ENCODE measurements at places on chromosomes 2 and 18.

DNA sequence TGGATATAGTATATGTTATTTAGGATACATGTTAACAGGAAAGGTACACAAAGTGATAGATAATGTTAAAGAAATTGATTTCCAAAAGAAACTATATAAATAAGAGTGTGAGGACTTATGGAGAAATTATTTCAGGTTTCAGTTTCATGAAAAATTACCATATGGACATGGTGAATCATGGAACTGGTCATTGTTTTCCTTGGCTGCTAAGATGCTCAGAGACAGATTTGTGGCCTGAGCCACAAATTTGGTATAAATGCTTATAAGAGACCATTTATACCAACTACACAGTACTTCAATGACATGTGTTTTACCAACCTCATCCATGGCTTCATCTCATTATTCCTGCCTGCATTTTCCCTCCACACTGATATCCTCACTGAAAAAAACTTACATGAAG is 188.1 kb downstream of the FMNL2 start:
- no peak for DNase-seq

- peak; percentile 13 for DNase-seq
Observed at GRCh38 chr18:8730080-8730827, 24.9 kb downstream of the MTCL1 start.

GRCh38 chr2:41879235-41879916 is 168.4 kb upstream of the PKDCC start:
- DNase-seq = no peak

DNA sequence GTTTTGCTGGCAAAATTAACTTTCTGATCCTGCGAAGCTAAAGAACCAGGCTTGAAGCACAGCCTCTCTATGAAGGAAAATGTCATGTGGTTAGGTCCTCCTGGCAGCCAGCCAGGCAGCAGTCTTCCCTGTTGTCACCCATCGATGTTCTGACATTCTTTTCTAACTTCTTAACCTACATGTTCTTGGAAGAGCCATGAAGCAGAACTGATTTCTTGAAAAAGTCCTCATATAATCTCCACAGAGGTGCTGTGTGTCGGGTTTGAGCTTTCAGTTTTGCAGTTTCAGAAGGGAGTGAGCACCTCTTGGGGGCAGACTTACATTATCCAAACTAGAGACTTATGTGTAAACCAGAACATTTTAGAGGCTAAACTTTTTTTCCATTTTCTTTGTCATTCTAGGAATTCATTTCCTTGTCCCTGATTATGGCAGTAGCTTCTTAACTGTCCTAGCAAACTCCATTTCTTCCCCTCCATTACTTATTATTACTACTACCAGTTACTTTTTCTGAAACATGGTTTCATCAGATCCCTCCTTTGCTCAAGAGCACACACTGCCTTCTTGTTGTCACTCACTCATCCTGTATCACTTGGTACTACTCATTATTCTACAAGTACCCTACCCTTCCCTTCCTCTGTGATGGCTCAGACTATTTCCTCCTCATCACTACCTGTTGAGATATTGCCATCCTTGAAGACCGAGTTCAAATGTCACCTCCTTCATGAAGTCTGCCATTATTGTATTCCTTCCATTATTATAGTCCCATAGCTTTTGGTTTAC is 31.1 kb downstream of the DOK1 start:
- no peak for DNase-seq

DNA sequence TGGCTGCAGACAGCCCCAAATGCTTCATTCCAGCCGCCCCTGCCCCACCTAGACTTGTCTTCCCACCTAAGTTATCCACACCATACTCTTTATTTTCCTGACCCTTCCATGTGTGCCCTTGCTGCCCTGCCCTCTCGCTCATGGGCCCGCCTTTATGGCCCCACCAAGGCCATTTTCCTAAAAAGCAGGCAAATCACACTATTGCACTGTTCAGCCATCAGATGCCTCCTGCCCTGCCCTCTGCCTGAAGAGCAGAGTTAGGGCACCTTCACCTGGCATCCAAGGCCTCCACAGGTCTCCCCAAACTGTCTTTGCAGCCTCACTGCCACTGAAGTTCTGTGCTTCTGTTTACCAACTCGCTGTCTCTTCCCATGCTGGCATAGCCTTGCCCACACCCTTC is 496.7 kb downstream of the EIPR1 start:
- DNase-seq = no peak

DNA sequence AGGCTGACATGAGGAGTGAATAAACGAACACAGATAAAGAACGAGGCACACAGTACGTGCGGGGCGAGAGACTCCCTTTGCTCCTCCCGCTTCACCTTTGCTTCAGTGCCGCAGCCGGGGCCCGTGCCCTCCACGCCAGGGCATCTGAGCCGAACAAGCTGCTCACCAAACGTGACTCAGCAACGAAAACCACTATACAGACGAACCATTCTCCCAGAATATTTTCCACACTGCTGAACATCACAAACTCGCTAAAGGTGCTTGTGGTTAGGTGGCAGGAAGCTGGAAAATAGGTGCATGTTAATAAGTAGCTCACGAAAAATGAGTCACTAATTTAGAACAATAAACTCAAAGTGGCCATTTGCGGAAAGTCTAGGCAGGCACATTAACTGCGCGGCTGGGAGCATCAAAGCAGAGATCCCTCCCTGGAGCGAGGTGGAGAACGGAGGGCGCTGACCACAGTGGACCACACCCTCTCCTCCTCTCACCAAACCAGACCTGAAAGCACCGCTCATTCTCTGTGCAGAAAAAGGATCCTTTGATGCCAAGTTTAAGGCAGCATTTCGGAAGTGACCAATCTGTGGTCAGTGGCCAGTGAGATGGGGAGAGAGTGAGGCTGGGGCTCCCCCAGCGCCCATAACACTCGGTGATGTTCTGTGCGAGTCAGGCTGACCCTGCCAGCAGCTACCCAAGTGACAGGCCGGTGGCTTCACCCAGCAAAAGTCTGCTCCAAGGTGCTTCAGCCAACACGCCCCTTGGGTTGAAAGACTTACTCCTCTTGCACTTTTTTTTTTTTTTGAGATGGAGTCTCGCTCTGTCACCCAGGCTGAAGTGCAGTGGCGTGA is 153.2 kb downstream of the HDAC4 start:
- no peak for DNase-seq

DNA sequence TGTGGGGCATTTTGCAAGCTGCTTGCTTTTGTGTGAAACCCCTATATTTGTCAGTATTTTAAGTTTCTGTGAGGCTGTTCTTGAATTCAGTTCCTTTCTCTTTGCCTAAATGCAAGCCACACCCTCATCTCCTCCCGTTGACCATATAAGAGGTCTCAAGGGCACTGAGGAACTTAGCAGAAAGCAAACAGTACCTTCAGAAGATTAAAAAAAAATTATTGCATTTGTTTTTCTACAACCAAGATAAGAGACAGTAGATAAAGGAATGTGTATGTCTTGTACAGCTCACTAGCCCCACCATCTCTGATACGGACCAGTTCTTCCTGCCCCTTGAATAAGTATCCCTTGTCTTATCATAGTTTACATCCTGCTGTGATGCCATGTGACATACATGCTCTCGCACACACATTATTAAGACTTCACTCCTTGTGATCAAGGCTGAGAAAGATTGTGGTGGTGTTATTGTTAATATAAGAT is 64.2 kb downstream of the NPAS2 start:
- no peak for DNase-seq

DNA sequence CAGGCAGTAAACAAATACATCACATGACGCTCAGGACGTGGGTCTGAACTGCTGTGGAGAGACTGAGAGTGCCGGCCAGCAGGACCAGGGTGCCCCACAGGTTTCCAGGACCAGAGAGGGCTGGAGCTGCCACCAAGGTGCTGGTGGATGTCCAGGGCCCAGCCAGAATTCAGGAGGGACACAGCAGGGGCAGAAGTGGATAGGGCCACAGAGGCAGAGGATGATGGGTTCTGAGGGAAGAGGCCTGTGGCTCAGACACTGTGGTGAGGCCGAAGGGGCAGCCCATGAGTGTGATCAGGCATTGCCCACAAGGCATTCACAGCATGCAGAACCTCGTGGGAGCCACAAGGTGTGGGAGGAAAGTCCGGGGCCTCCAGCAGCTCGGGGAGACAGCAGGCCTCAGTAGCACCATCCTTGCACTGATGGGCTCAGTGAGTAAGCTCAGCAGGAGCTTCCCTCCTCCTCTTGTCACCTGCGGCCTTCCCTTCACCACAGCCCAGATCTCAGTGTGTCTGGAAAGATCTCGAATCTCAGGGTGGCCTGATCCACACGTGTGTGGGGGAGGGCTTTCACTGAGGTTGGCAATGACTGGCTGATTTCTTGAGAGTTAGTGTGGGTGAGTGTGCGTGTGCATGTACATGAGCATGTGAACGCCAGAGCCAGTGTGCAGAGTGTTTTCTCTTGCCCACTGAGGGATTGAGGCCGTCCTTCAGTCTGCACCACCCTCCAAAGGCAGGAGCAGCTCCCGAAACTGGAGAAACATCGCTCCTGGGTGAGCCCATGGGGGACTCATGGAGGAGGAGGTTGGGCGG is 181.8 kb upstream of the RAB6C start:
- DNase-seq = no peak
